ENCODE measurements at places on chromosomes 7 and 10.
A peak's percentile ranks its signal among the peaks of the same experiment; 100 is the strongest.

DNA sequence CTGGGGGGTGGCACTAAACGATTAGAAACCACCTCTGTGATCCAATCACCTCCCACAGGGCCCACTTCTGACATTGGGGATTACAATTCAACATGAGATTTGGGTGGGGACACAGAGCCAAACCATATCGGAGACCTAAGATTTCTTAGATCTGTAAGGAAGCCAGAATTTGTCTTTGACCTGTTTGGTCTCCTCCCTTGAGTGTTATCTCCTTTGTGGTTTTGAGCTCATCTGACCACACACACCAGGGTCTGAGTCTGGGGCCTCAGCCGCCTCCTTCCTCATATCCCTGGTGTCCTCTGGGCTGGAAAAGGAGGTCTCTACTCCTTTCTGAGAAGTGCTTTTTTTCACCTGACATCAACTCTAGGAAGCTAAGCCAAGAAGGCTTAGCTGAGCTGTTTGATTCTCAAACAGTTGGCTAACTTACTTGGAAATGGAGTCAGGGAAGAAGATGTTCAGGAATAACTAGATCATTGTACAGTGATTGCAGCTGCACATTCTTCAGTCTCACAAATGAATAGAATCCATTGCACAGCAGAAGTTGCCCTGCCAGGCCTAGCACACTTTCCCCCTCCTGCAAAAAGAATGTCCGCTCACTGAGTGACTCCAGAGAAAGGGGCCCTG, 167.4 kb downstream of the ARHGAP21 start:
- DNase-seq, result peak; percentile 1

- no peak for DNase-seq
These were observed 184.6 kb downstream of the SGMS1 start for GRCh38 chr10:50439187-50439586.

DNA sequence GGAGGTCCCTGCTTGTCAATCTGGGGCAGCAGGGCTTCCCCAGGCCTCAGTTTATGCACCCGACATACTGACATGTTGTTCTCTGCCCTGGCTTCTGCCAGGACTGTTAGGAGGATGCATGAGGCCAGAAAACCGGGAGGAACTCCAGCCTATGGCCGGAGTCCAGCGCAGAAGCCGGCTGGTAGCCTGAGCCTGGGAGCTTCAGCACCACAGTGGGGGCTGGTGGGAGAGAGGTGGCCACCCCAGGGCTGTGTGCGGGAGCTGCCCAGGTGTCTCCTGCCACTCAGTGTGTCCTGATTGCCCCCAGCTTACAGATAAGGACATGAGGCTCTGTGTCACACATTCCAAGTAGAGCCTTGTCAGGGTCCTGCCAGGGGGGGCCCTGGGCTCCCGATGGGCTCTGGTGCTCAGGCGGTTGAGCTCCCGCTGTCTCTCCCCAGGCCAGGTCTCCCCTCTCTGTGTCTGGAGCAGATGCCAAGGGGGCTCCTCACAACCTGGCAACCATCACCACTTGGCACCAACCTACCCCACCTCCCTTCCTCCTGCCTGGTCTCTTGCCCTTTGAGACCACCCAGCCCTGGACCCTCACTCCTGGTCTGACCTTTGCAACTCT, 32.3 kb downstream of the PPIF start:
- DNase-seq, result no peak

DNA sequence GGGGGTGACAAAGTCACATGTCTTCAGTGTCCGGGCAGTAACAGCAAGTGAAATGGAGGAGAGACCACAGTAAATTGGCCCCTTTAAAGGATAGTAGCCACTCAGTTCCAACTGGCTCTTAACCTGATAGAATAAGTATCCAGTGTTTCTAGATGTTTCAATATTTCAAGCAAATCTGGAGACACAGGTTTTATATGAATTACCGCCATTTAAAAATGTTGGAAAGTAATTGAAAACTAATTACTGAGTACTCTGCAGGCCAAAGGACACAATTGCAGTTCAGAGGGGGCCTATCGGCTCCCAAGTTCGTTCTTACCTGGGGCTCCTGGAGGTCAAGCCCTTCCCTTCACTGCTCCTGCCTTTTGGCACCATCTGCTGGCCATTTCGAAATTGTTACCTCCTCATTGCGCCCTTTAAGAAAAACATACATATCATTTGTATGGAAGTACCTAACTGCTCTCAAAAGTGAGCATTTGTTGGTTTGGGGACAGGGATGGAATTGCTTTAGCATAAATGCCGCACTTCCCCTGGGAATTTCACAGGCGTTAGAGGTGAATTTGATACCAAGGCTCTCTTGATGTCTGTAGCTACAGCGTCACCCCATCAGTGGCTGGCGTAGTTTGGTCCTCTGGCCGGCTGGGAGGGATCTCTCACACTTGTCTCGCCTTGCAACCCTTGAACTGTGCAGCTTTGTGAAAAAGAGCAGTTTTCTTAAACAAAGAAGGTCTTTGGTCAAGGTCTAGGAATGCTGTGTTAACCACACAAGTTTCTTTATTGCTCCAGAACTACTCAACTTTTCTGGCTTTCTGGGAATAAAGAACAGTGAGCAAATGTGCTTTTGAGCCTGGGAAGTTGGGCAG, 220.0 kb downstream of the ARHGAP21 start:
- peak; percentile 9 for DNase-seq

GRCh38 chr7:15720849-15721471, 34.5 kb upstream of the MEOX2 start:
- peak; percentile 0 for DNase-seq

DNA sequence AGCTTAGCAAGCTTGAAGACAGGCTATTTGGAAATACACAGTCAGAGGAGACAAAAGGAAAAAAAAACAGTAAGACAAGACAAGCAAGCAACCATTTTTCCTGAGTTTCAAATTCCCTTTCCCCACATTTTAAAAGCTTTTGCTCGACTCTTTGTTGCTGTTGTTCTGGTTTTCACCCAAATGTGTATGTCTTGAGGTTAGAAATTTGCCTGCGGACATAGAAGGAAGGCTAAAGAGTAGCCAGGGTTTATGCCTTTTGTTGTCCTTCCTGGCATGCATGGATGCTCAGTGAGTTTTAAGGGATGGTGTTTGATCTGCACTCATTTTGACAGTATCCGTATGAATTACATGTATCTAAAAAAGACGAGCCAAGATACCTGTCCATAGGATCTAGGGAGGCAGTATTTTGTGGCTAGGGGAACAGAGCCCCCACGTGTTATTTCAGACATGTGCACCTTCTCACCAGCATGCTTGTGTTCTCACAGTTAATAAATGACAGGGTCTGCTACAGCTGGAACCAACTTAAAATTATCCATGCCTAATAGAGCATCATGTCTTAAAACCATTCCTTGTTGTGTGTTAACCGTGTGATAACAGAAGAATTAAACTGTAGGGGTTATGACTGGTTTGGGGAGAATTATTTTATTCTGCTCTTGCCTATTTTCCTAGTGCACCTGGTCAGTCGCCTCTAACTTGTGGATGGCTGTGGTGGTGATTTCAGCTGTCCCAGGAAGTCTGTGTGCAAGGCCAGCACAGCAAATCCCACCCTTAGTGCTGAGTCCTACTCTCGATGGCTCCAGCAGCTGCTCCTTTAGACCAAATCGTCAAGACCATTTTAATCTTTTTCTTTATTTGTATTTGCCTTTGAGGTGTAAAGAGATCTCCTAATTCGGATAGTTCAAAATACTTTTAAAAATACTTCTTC, 9.1 kb downstream of the WIPF3 start:
- no peak for DNase-seq
